ENCODE measurements at places on chromosomes 16 and 17.

DNA sequence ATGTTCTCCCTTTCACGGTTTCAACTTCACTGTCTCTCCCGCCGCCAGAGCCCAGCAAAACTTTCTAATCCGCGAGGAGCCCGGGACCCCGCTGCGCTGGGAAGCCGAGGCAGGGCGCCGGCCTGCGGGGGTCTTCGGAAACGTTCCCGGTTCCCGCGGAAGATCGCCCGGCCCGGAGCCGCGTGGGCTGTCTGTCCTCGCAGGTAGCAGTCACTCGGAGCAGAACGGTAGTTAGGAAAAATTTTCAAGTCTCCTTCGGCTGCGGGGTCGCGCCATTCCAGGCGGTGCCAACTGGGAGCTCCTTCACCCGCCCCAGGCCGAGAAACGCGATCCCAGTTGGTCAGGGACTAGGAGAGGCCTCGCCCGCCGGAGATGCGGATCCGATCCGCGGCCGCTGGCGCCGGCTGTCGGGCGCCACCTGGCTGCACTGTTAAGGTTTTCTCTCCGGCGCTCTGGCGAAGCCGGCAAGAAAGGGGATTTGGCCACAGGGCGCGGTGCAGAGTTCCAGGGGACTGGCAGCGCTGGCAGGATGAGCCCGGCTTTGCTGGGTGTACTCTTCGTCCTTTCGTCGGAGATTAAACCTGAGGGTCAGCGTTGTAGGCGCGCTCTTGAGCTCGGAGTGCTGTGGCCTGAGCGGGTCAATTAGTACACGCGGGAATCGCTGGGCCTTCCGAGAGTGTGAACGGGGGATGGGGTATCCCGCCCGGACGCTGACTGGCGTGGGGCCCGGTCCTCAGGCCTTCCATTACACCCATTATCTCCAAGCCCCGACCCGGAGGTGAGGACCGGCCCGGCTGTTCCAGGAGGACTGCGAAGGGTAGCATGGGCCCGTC is 135.4 kb downstream of the KCNJ12 start:
- DNase-seq = peak; percentile 69

DNA sequence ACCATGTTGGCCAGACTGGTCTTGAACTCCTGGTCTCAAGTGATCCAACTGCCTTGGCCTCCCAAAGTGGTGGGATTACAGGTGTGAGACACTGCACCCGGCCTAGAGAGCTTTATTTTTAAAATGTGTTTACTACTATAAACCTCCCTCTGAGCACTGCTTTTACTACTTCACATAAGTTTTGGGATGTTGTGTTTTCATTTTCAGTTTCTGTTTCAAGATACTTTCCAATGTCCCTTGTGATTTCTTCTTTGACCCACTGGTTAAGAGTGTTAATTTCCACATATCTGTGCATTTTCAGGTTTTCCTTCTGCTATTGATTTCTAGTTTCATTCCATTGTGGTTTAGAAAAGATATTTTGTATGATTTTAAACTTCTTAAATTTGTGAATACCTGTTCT is 74.4 kb downstream of the NETO2 start:
- DNase-seq = no peak

DNA sequence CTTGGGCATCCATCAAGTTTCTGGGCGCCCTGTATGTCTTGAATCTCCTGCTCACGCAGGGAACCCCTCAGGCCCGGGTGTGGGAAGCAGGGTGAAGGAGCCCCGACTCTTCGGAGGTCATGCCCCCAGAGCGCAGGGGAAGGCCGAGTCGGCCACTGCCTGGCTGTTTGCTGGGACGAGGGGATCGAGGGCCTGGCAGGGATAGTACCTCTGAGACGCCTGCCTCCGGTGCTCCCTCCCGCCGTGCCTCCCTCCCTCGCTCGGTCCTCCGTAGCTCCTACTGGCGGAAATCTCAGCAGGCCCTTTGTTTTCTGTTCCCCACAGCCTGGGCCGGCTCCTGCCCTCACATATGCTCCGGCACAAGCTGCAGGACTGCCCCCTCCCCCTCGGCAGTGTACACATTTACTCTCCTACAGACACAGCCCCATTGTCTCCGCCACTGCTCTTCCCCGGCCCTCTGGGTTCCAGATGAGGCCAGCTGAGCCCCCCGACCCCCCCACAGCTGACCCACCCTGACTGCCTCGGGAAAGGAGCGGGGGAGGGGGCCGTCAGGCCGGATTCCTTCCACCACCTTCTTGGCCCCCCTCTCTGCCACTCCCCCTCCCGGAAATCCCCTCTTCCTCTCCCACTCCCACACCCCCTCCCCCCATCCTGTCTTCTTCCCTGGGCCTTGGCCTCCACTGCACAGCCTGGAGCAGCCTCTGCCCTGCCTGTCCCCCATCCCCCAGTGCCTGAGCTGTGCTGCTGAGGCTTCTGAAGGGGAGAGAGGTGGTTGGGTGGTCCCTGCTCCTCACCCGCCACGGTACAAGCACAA is 1.4 kb downstream of the TRAF4 start:
- no peak for DNase-seq

DNA sequence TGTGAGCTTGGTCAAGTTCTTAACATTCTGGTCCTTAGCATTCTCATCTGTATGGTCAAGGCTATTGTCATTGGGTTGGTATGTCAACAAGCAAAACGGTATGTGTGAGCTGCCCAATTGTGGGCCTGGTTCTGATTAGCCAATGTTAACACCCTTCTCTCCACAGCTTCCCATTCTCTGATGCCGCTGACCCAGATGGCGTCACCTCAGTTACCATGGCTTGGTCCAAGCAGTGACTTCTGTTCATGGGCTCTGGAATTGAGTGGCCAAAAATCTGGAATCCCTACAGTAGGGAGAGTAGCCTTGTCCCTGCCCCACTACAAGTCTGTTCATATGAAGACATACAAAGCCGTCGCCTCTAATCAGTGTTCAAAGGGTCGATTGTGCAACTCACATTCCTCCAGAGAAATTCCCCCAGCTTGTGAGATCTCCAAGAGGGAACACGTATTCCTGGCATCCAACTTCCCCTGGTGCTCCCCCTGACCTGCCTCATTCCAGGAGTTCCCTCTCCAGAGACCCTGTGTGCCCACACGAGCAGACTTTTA is 15.8 kb downstream of the TMEM98 start:
- DNase-seq = no peak

Data from hematopoietic multipotent progenitor cell treated with erythropoietin and hydrocortisone succinate and interleukin-3 and kit ligand, for 8 days (in vitro differentiated cells).